T47D (cell line): ENCODE measurements at places on chromosomes 16 and 17.

GRCh38 chr17:70808596-70808995, 639.3 kb downstream of the KCNJ2 start:
- peak; percentile 16 for DNase-seq

GRCh38 chr17:40072735-40073346, 10.1 kb downstream of the THRA start:
- DNase-seq = no peak

GRCh38 chr17:50853781-50854180, 12.4 kb downstream of the TOB1 start:
- no peak for DNase-seq

DNA sequence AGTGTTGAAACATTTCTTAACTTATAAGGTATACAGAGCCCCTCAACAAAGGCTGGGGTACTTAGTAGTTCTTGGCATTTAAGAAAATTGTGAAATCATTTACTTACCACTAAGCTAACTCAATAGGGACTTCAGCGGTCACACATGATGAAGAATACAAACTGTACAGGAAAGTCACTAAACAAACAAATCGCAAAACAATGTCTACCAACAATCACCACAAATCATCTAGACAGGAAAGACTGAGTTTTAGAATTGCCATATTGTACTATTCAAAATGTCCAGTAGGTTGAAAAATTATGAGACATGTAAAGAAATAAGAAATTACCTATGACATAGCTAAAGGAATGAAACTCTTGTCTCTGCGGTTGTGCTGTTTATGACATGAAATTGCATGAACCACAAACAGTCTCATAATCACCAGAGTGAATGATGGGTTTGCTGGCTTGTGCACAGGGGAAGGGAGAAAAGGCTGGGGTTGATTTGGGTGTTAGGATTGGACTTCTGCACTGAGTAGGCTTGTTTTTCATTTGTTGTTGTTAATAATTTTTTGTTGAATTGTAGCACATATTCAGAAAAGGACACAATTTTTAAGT, 441.1 kb upstream of the MON1B start:
- DNase-seq = no peak

DNA sequence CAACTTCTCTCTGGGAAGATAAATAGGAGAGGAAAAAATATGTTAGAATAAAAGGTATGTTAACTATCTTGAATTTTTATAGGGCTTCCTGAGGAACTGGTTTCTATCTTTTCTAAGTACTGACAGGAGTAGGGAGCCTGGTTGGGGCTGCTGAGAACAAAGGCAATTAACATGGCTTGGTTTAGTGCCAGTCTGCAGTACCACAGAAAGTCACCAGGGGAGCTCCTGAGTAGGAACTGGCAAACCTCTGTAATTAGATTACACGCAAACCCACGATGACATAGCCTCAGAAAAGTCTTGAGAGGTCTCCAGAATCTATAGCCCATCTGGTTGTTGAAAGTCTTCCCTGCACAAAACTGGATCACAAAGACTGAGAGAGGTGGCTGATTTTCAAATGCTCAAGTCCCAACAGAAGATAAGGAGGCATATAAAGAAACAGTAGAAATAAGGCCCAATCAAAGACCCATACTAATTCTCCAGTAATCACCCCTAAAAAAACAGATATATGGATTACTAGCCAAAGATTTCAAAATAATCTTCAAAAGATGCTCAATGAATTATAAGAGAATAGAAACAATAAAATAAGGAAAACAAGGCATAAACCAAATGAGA, 11.7 kb upstream of the CNTNAP4 start:
- DNase-seq = peak; percentile 46

DNA sequence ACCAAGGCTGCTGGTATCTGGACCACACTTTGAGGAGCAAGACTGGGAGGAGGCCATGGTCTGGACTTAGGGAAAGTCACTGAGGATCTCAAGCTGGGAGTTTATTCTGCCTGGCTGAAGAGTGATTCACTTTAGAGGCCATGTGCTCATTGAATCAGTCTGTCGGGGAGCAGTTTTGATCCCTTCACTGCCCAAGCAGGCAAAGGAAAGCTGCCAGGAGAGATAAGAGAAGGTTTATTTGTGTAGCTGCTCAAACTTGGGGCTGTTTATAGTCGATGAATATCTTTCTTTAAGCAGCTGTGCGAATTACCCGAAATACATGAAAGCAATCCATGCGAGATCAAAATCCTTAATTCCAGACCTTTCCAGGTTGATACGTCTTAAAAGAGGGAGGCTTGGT, 544.4 kb upstream of the EEF2KMT start:
- DNase-seq = no peak

GRCh38 chr17:67546578-67547527, 169.8 kb downstream of the PITPNC1 start:
- no peak for DNase-seq

- no peak for DNase-seq
These were observed 13.1 kb downstream of the SOST start for GRCh38 chr17:43745541-43745940.

DNA sequence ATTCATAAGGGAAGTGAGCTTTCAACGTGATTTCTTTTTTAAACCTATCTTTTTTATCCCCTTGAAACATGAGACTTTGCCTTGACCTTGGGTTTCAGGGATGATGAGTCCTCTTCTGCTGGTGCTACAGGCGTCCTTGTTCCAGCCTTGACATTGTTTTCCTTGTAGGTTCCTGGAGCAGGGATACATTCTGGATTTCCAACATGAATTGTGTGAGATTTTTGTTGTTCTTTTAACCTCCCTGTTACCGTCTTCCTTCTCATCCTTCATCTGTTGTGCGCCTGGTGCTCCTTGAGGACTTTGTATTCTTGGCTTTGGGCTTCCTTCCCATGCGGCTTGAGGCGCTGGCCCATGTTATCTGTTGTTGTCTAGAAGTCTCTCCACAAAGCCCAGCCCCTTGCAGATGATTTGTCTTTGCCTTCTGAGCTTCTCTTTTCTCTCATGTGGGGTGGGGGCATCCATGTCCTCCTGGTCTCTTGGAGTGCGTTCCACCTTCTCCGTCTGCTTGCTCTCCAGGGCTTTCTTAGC, 283.6 kb downstream of the SNX29 start:
- DNase-seq = no peak

DNA sequence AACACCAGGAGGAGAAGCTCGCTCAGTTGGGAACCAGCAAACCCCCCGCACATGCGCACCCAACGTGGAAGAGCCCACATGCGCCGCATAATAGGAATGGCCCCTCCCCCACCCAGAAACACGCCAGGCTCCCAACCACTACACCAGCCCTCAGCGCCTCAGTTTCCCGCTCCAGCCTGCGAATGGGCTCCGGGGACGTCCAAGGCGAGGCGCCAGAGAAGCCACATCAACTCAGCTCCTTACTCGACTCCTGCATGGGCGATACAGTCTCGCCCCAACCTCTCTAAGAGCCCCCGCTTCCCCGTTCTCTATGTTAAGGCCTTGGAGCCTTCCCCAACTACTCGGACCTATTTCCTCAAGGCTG, 504 bp downstream of the SRSF1 start:
- DNase-seq = peak; percentile 83

GRCh38 chr17:29358416-29358815, 31.7 kb upstream of the TAOK1 start:
- DNase-seq = no peak

- DNase-seq = no peak
These were observed 6.6 kb downstream of the ASGR2 start for GRCh38 chr17:7107795-7108559.

GRCh38 chr16:26668026-26668425, 398.7 kb upstream of the C16orf82 start:
- no peak for DNase-seq

GRCh38 chr17:79572136-79572925, 38.5 kb downstream of the RBFOX3 start:
- DNase-seq = no peak

GRCh38 chr16:84419730-84420129, 51.4 kb downstream of the ATP2C2 start:
- DNase-seq = no peak

DNA sequence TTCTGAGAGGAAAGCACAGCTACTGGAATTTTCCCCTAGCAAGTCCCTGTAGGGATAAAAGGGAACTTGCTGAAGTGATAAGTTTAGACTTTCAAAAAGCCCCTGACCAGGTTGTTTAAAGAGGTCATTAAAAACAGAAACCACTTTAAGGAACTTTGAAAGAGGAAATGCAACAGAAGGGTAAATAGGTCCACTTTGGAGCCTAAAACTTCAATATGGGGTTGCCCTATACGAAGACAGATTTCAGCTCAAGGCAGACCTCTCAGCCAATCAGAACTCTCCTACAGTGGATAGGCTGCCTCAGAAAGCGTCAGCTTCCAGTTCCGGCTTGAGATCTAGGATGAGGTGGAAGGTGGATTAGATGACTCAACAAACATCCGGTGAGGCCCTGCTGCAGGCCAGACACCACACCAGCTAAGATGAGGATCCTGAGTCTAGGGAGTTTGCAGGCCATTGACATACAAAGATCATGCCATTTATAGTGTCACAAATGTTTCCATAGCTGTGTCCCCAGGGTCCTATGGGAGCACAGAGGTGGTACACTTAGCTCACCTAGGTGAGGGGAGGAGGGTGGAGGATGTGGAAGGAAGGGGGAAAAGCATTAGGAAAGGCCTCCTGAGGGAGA, 7.9 kb upstream of the MFSD6L start:
- DNase-seq = no peak

- DNase-seq = no peak
These were observed 114.5 kb downstream of the COPRS start for GRCh38 chr17:31744511-31744951.

DNA sequence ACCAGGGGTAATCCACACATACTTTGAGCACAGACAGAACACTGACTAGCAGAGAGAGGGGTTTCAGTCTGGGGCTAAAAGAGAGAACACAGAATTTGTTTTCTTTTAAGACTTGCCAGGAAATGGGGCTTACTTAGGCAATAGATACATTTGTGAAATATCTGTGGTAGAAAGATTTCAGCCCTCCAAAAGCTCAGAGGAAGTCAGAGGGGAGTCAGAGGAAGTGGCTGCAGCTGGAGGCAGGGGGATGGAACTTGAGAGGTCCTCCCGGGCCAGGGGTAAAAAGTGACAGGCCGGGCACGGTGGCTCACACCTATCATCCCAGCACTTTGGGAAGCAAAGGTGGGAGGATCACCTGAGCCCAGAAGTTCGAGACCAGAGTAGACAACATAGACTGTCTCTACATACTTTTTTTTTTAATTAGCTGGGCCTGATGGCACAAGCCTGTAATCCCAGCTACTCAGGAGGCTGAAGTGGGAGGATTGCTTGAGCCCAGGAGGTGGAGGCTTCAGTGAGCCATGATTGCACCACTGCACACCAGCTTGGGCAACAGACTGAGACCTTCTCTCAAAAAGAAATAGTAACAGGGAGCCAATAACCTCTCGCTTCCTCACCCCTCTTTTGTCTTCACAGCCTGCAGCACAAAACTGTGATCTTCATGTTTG, 49.9 kb downstream of the NLRC5 start:
- DNase-seq = no peak

- DNase-seq = no peak
These were observed 729 bp downstream of the ADORA2B start for GRCh38 chr17:15945527-15946191.

DNA sequence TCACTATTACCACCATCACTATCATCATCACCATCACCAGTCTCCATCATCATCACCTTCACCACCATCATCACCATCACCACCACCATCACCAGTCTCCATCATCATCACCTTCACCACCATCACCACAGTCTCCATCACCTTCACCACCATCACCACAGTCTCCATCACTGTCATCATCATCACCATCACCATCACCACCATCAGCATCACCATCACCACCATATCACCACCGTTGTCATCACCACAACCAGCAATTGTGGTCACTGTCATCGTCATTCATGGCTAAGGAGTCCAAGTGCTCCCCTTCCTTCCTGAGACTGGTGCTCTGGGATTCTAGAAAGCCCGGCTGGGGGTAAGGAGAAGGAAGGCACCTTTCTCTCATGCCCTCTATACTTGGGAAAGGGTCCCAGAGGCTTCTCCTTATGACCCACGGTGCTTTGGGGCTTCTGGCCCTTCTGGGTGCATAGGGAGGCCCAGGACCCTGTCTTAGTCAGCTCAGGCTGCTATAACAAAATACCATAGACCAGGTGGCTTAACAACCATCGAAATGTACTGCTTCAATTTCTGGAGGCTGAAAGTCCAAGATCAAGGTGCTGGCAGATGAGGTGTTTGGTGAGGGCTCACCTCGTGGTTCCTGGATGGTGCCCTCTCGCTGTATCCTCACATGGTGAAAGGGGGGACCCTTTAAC, 93.4 kb upstream of the GSE1 start:
- no peak for DNase-seq

- no peak for DNase-seq
These were observed 41.1 kb upstream of the DHRS7B start for GRCh38 chr17:21085707-21086106.

- DNase-seq = no peak
These were observed 31.5 kb upstream of the ASGR2 start for GRCh38 chr17:7146115-7146514.

DNA sequence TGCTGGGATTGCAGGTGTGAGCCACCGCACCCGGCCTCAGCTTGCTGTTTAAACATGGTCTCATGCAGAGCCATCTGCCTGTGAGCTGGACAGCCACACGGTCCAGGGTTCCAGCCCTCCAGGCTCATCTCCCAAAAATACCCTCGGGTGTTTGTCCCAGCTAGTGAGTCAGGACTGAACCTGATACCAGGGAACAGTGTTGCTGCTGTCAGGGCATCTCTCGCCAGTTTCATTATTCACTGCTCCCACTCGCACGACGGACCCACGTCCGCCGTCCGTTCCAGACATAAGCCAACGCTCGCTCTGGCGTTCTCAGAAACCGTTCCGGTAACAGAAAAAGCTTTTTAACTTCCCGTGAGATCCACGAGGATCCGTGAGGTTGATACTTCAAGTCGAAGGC, 77.6 kb downstream of the NXN start:
- no peak for DNase-seq

- no peak for DNase-seq
These were observed 91.8 kb downstream of the RMI2 start for GRCh38 chr16:11437069-11437468.

GRCh38 chr17:10114931-10115535, 83.4 kb downstream of the GAS7 start:
- DNase-seq = no peak

- DNase-seq = no peak
These were observed 77.6 kb downstream of the C16orf95 start for GRCh38 chr16:87239545-87239944.

GRCh38 chr17:77420804-77421629, 280.2 kb downstream of the SEC14L1 start:
- no peak for DNase-seq

DNA sequence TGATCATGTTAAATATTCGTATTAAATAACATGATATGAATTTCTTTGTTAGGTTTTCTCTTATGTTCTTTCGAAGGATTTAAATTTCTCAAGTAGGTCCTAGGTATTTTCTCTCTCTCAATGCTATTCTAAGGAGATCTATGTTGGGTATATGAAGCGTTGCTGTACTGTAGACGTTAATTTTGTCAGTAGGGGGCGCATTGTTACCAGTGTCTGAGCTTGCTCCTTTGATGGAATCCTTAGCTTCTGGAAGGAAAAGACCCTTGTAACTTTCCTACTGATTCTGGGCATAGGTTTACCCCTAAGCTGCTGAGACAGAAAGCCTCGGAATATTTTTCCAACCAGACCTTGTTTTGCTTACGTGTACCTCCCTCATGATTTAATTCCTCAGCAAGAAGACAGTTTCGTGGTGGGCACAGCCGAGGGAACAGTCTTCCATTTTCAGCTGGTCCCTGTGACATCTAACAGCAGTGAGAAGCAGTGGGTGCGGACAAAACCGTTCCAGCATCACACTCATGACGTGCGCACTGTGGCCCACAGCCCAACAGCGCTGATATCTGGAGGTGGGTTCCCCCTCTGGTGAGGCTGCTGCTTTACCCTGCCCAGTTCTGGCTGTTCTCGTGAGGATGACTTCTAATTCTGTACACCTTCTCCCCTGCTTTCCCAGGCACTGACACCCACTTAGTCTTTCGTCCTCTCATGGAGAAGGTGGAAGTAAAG, 17.9 kb downstream of the UTP4 start:
- peak; percentile 60 for DNase-seq
